ENCODE measurements at places on chromosomes 5 and 9. TPM values are rescaled to one million over a fixed set of nuclear protein-coding genes. Genes with fewer than 3 reads are reported as not detected.

DNA sequence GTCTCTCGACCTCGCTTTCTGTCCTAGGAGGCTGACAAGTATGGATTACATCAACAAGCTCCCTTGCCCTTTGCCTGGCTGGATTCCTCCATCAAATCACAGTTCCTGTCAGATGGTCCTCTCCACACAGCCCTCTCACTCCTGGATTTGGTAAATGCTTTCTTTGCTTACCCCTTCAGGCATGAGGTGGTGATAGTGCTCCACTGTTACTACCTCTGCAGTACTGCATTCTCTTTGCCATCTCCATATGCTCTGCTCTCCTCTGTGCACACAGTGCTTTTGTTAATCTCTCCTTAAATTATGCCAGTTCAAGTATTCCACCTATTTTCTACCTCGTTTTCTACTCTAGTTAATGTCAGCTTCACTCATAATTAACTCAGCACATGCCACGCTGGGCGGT lies 279.2 kb downstream of the DMAC1 start:
- H3K4me3 ChIP-seq = no peak overlapping the region
- H3K36me3 ChIP-seq = no peaks in the 10 kb centered on the region
- no peak overlapping the region for H3K27ac ChIP-seq
- no peak for DNase-seq

DNA sequence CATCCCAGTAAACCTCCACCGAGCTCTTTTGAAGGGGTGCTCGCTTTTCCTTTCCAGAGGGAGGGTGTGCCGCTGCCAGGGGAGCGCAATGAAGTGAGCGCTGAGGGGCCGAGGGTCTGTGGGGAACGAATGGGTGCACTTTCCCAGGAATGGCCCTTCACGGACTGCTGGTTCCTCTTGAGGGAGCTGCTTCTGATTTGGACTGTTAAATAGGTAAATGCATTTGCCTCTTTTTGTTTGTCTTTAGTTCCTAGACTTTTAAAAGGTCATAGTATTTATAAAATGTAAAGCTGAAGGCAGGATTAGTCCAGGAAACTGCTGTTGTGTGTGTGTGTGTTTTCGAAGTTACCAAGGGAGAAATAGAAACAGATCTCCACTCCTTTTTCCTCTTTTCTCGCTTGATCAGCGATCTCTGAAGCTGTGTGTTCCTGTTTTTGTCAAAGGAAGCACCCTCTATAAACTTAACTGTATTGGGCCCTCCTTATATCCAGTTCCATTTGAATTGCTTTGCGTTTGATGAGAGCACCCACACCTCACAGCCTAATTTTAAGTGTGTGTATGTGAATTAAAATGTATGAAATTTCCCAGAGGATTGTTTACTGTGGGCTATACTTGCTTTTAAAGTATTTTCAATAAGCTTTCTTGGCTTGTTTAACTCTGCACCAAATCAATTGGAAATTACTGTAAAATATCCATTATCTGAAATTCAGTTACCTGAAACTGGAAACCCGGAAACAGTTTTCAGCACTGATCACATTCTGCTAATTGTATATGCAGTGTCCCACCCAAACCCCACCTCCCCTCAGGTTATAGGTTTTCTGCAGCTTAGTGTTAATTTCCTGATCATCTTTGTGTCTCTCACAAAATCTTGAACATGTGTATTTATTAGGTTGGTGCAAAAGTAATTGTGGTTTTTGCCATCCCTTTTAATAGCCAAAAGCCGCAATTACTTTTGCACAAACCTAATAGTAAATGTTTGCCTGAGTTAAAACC lies 966 bp downstream of the SNX2 start:
- DNase-seq = no peak
- H3K27ac ChIP-seq = peak overlapping the region; percentile 87
- H3K27me3 ChIP-seq = no peaks in the 10 kb centered on the region

GRCh38 chr5:64853777-64854176 lies 85.0 kb downstream of the CWC27 start:
- no peak overlapping the region for H3K4me3 ChIP-seq
- peaks cover 6% of the 10 kb centered on the region for H3K36me3 ChIP-seq
- no peaks in the 10 kb centered on the region for H3K27me3 ChIP-seq
- no peak overlapping the region for H3K27ac ChIP-seq
- DNase-seq = no peak

The RGS3 gene
- 51.0 TPM for total RNA-seq
